ENCODE measurements at places on chromosomes 12 and 14.

GRCh38 chr14:28570391-28570790 is 196.2 kb upstream of the FOXG1 start:
- no peak for DNase-seq
- no peaks in the 10 kb centered on the region for H3K4me1 ChIP-seq
- H3K27me3 ChIP-seq, result no peaks in the 10 kb centered on the region
- no peaks in the 10 kb centered on the region for H3K36me3 ChIP-seq

- H3K4me1 ChIP-seq, result no peaks in the 10 kb centered on the region
- H3K27me3 ChIP-seq, result peaks cover 3% of the 10 kb centered on the region
- H3K36me3 ChIP-seq, result no peaks in the 10 kb centered on the region
- DNase-seq, result no peak
These were observed 164.9 kb downstream of the ANO4 start for GRCh38 chr12:100959481-100959880.

DNA sequence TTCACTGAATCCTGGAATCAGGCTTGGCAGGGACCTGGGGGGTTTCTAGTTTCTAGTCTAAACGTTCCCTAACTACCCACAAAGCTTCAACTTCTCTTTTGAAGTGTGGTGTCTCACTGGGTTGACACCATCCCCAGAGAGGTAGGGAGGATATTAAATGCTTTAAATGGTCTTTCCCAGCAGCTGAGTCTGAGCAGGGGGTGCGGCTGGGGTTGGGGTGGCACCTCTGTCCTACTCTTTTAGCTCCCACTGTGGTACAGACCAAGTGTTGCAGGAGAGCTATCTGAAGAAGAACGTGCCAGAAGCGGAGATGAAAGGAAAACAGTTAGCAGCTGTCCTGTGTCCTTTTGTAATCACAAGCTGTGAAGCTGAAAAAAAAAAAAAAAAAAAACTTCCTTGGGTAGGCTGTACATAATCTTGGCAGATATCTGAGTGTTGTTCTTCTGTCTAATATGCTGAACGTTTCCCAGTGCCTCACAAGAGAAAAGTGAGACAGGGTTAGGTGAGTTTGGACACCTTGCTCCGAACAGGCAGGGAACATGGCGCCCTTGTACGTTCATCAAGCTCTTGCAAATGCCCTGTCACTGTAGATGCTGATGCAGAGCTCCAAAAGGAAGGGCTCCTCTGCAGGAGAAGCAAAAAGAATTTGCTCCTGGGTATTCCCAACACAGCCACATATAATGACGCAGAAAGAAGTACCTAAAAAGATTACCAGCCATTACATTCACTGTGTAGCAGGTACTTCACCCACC is 447.2 kb downstream of the APAF1 start:
- no peaks in the 10 kb centered on the region for H3K36me3 ChIP-seq
- H3K4me3 ChIP-seq, result no peak overlapping the region
- no peaks in the 10 kb centered on the region for H3K4me1 ChIP-seq
- peaks cover 4% of the 10 kb centered on the region for H3K27me3 ChIP-seq

DNA sequence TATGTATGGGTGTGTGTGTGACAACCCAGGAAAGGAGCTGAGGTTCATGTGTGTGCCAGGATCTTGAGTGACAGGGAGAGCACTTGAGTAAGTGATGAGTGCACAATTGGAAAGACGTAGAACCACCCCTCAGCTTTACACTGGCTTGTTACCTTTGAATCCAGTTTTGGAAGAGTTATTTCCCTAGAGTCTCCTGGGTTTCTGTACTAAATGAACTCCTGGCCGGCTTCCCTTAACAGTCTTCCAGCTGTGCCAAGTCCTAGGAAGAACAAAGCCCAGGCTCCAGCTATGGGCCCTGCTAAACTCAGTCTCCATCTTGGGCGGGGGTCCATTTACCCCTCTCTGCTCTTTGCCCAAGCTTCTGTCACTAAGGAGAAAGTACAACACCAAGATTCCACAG is 19.7 kb upstream of the NR1H4 start:
- no peak for DNase-seq
- no peaks in the 10 kb centered on the region for H3K36me3 ChIP-seq
- H3K27me3 ChIP-seq, result peaks cover 14% of the 10 kb centered on the region
- no peak overlapping the region for H3K4me3 ChIP-seq
- H3K27ac ChIP-seq, result no peak overlapping the region
- H3K4me1 ChIP-seq, result no peaks in the 10 kb centered on the region

- H3K4me3 ChIP-seq, result no peak overlapping the region
- no peaks in the 10 kb centered on the region for H3K4me1 ChIP-seq
- H3K36me3 ChIP-seq, result peaks cover 6% of the 10 kb centered on the region
- H3K27ac ChIP-seq, result no peak overlapping the region
- no peak for DNase-seq
These were observed 23.7 kb downstream of the GSTZ1 start for GRCh38 chr14:77344377-77344996.
